Thyroid gland (tissue), 4 donors: ENCODE measurements at places on chromosomes 1 and 21.

- H3K27me3 ChIP-seq, result no peaks in the 10 kb centered on the region
- DNase-seq, result no peak
- H3K4me3 ChIP-seq, result no peak overlapping the region
- H3K4me1 ChIP-seq, result peaks cover 27% of the 10 kb centered on the region
- no peaks in the 10 kb centered on the region for H3K36me3 ChIP-seq
Measured at GRCh38 chr1:109787845-109788601, 24.3 kb upstream of the EPS8L3 start.

DNA sequence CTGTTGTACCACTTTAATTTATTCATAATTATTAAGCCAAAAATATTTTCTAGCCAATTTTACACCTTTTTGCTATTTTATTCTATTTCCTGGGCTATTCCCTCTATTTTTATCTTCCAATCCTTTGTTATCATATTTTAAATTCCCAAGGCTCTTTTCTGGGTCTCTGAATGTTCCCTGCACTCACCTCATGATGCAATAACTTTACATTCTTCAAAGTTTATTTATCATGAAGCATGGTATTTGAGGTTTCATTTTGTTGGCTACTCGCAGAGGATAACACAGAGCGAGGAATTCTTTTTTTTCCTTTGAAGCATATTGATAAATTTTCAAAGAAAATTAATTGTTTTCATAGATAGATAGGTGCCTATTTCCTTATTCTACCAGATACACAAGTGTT is 489.8 kb upstream of the TMPRSS15 start:
- H3K36me3 ChIP-seq, result no peaks in the 10 kb centered on the region
- no peaks in the 10 kb centered on the region for H3K27me3 ChIP-seq
- H3K4me1 ChIP-seq, result no peaks in the 10 kb centered on the region

DNA sequence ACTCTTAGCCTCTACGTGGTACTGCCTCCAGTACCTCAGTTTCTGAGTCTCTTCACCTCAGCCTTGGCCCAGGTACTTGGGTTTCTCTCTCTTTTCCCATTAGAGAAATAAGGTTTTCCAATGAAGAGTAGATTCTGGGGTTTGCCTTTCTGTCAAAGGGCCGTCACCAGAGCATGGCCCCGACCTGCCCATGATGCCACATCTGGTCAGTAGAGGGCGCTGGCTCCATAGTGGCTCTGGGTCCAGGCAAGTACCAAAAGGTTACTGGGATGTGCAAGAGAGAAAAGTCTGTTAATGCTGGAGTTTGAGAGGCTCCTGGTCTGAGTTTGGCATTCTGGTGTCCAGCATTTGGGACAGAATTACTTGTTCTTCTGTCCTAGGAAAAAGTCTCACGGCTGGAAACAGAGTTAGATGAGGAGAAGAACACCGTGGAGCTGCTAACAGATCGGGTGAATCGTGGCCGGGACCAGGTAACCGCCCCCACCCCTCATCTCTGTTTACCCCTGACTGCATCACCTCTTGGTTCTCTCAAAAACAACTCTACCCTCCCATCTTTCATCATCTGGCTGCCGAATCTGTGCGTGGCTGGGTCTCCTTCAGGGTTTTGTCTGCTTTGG is 5.3 kb upstream of the TUFT1 start:
- no peaks in the 10 kb centered on the region for H3K27me3 ChIP-seq
- no peak overlapping the region for H3K4me3 ChIP-seq
- H3K4me1 ChIP-seq, result peaks cover 9% of the 10 kb centered on the region

GRCh38 chr1:165441166-165441880 is 3.6 kb downstream of the RXRG start:
- no peaks in the 10 kb centered on the region for H3K36me3 ChIP-seq
- no peak overlapping the region for H3K4me3 ChIP-seq
- peaks cover 18% of the 10 kb centered on the region for H3K4me1 ChIP-seq
- no peak for DNase-seq
- no peaks in the 10 kb centered on the region for H3K27me3 ChIP-seq
- H3K27ac ChIP-seq, result no peak overlapping the region

- H3K27me3 ChIP-seq, result no peaks in the 10 kb centered on the region
- H3K36me3 ChIP-seq, result no peaks in the 10 kb centered on the region
Measured at GRCh38 chr1:40562185-40562584, 30.7 kb downstream of the ZNF684 start.

DNA sequence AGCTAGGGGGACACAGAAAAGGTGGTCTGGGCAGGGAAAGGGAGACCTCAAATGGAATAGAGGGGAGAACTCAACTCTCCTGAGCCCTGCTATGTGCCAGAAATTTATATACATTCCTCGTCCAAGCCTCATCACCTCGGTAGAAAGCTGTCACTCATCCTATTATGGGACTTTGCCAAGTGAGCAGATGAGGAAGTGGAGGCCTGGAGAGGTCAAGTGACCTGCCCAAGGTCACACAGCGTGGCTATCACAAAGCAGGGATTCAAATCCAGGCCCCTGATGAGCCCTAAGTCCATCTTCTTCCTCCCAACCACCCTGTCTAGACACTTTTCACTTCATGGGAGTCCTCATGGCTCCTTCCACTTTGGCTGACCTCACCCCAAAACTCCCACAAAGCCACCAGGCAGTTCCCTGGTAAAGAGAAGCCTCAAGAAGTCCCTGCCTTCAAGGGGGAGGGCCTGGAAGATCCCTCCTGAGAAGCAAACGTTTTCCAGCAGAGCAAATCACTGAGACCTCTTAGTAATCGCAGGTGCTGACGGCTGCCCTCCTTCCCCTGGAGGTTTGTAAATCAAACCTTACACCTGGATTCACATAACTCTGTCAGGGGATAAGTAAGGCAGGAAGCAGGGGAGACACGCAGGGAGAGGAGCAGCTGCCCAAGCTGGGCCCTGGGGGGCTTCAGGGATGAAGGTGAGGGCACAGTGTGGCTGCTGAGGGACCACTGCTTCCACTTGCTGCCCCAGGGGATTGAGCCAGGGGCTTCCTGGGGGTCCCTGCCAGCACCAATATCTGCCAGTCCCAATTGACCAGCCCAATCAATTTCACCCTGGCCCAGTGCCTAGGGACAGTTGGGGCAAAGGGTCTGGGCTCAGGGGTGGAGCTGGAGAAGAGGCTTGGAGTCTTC is 351.2 kb downstream of the MATN1 start:
- H3K4me3 ChIP-seq, result no peak overlapping the region
- no peaks in the 10 kb centered on the region for H3K4me1 ChIP-seq
- H3K27ac ChIP-seq, result no peak overlapping the region
- no peaks in the 10 kb centered on the region for H3K36me3 ChIP-seq

- no peak for DNase-seq
- no peaks in the 10 kb centered on the region for H3K36me3 ChIP-seq
- H3K4me3 ChIP-seq, result no peak overlapping the region
- no peaks in the 10 kb centered on the region for H3K27me3 ChIP-seq
Measured at GRCh38 chr1:6005276-6005917, 13.2 kb upstream of the NPHP4 start.

GRCh38 chr1:156123356-156124196 is 9.1 kb downstream of the LMNA start:
- DNase-seq, result peak; percentile 98
- no peak overlapping the region for H3K4me3 ChIP-seq
- peak overlapping the region; percentile 98 for H3K27ac ChIP-seq
- no peaks in the 10 kb centered on the region for H3K36me3 ChIP-seq
- H3K4me1 ChIP-seq, result peaks cover 100% of the 10 kb centered on the region

DNA sequence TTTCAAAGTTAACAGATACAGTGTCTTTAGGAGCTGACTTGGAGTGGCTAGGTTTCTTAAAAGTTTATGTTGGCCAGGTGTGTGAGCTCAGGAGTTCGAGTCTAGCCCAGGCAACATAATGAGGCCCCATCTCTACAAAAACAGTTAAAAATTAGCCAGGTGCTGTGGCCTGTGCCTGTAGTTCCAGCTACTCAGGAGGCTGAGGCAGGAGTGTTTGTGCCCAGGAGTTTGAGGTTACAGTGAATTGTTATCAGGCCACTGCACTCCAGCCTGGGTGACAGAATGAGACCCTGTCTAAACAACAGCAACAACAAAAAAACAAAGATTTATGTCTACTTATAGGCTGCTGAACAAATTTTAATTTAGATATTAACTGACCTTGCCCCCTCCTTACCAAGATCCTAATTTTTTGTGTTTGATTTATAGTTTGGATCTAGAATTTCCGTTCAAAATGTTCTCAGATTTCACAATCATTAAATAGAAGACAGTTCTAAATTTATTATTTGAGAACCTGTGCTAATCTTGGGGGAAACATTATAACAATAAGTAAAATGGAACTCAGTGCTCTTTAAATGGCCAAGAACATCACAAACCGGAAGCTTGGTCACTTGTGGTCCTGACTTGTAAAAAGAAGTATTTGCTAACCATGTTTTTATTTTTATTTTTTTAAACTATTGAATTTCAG is 67.8 kb downstream of the POU2F1 start:
- H3K27me3 ChIP-seq, result no peaks in the 10 kb centered on the region
- H3K4me1 ChIP-seq, result no peaks in the 10 kb centered on the region
- H3K4me3 ChIP-seq, result no peak overlapping the region
